Coronary artery (tissue), 2 donors: ENCODE measurements at places on chromosomes 3 and 15.

DNA sequence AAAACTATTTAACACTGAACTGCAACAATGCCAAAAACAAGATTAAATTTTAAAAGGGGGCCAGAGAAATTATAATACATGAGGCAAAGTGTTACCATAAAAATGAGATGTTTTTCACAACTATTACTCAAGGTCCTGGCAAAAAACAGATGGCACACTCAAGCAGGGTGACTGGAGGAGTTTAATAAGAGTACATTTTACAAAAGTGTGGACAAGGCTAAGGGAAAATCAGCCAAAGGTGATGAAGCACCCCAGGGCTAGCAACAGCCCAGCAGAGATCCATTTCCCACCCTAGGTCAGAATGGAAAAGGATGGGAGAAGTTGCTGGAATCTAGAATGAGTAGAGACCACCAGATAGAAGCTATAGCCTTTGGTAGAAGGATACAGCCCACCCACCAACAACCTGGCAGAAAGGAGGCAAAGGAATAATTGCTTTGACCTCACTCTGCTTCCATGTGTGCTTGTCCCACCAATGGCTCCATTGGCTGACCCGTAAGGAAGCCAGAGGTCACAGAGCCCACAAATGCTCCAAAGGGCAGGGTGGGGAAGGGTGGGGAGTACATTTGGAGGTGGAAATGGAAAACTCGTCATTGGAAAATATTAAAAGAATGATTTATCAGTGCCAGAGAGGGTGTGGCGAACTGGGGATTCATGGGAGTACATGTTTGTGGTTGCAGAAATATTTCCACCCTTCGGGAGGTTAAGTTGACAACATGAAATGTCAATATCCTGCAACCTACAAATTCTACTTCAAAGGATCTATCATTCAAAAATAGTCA, 161.0 kb upstream of the UBE2E2 start:
- DNase-seq: peak; percentile 77

- DNase-seq: no peak
Observed at GRCh38 chr15:30956216-30957124, 35.0 kb downstream of the MTMR10 start.

DNA sequence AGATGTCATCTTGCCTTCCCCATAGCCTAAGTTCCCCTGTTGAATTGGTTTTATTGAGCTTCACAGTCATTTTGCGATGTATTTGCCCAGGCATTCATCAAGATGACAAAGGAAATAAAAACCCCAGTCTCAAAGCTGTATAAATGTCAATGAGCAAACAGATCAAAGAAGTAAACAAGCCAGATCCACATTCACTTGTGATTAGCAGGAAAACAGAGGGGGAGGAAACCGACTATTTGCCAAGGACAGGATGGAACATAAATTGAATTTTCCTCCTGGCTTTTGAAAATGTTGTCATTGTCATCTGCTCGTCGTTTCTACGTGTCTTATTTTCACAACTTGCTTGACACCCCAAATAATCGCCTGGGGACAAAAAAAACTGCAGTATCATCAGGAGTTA, 83.5 kb downstream of the SV2B start:
- DNase-seq: no peak

DNA sequence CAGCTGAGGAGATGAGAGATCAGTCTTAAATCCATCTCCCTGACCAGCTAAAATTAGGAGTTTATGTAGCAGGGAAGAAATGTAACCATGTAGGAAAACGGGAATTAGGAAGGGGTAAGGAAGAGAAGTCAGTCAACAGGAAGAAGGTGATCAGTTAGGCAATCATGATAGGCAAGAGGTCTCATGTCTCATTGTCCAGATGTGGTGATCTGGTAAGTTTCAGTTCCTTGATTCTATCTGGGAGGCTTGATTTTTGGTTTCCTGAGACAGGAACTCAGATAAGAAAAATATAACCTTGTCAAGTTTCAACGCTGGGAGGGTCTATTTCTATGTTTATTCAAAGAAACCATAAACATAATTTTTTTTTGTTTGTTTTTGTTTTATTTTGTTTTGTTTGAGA, 40.3 kb upstream of the TBC1D5 start:
- no peak for DNase-seq

DNA sequence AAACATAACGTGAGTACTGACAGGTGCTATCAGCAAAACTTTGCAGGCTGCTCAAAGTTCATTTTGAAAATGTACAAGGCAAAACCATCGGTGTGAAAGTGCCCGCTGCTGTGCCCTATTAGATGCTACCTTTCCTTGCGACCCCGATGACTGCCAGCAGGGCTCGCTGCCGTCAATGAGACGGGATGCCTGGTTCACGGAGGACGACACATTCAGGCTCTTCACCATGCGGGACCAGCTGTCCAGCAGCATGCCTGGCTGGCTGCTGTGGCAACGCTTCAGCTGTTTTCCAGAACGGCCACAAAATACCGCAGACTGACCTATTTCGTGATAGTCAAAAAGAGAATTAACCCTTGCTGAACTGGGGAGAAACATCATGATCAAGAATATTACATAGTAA, 92.7 kb upstream of the OCA2 start:
- no peak for DNase-seq

- no peak for DNase-seq
Observed at GRCh38 chr3:111903067-111903511, 44.0 kb downstream of the PHLDB2 start.

GRCh38 chr3:190369668-190370295, 18.2 kb upstream of the CLDN16 start:
- no peak for DNase-seq

DNA sequence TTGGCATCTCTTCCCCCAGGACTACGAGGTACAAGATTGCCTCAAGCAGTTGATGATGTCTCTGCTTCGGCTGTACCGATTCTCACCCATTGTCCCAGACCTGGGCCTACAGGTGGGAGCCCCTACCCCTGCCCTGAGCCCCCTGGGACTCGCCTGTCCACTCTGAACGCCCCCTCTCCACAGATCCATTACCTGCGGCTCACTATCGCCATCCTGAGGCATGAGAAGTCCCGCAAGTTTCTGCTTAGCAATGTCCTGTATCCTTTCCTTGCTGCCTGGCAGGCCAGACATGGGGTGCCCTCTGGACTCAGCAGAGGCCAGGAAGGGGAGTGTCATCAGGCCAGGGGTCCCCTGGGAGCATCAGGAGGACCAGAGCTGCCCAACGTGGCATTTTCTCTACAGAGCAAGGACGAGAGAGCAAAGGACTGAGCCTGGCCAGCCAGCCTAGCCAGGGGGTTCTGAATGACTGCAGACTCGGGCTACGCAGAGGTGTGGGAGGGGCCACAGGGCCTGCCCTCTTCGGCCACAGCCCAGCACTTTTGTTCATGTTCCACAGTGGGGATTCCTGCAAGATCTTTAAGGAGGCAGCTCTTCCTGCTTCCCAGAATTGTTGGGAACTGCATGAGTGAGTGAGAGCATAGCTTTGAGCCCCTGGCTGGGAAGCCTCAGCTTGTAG, 11.2 kb downstream of the RNF123 start:
- DNase-seq: no peak

DNA sequence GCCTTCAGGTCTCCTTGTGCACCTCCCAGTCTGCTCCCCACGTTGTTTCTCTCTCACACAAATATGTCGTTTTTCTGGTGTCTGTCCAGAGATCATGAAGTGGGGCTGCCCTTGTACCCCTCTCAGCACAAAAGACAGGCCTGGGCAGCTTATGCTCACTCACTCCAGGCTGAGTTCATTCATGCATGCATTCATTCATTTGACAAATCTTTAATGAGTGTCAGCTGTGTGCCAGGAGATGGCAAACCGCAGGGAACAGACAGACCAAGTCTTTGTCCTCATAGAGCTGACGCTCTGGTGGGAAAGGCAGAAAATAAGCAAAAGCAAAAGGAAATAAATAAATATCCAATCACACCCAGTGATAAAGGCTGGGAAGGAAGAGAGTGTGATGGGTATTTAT, 7.6 kb upstream of the TRH start:
- DNase-seq: no peak
